ENCODE measurements at places on chromosomes 16 and 17.

- peak; percentile 92 for DNase-seq
Observed at GRCh38 chr17:50151041-50151936, 812 bp upstream of the PPP1R9B start.

GRCh38 chr16:54616610-54617009 is 314.1 kb upstream of the IRX5 start:
- DNase-seq = no peak

DNA sequence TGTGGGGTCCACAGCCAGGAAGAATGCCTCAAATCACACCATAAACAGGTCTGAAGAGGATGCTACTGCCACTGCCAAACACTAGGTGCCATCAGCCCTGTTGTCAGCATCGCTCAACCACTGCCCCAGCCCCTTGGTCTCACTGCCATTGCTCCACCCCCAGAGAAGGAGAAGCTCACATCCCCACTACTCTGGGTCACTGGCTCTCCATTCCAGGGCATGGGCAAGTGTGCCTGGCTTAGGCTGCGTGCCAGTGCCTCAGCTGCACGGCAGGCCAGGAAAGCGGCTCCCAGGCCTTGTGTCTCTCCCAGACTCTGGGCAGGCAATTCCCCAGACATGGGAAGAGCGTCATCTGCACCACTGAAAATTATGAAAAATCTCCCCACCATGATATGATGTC is 1.2 kb upstream of the IGSF6 start:
- peak; percentile 86 for DNase-seq

DNA sequence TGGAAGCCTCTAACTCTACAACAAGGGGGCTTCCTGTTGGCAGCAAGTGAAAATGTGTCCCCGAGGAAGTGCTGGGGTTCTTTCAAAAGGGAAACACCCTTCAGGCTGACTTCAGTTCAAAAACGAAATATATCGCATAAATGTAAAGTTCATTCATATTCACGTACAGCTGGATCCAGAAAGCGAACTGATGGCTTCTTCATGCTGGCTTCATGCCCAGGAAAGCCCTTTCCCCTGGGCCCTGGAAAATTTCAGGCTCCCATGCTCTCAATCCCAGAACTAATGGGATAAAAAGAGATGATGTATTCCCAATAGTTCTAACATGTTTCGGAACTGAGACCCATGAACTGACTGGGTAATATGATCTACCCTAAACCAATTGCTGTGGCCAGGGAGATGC is 104.7 kb upstream of the CDH13 start:
- no peak for DNase-seq

DNA sequence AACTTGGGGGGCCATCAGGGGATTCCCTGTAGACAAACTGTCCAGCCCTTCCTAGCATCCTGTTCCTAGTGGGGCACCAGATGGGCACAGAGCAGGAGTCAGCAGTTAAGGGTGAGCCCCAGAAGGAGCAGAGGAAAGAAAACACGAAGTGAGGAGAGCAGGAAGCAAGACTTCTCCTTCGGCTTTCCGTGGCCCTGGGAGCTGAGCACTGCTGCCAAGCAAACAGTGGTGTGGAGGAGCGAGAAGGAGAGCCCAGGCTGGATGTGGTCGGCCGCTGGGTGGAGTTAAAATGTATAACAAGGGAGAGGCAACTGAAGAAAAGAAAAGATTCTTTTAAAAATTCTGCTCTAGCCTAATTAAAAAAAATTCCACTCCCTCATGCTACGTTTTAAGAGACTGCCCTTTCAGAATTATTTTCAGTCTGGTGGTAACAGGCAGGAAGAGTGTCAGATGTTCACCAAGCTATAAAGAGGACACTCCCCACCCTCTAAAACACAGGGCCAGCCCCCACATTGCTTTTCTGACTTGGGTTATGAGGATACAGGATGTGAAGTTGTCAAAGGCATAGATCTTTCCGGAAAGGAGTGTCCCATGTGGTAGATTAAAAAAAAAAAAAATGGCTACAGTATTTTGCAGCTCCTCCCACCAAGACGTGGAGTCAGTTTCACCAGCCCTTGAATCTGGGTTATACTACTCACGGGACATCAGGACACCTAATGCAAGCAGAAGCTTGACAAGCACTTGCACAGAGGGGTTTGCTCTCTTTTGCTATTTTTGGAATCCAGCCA is 74.9 kb upstream of the ZFHX3 start:
- peak; percentile 67 for DNase-seq

GRCh38 chr16:4309102-4309832 is 6.6 kb upstream of the GLIS2 start:
- peak; percentile 30 for DNase-seq

DNA sequence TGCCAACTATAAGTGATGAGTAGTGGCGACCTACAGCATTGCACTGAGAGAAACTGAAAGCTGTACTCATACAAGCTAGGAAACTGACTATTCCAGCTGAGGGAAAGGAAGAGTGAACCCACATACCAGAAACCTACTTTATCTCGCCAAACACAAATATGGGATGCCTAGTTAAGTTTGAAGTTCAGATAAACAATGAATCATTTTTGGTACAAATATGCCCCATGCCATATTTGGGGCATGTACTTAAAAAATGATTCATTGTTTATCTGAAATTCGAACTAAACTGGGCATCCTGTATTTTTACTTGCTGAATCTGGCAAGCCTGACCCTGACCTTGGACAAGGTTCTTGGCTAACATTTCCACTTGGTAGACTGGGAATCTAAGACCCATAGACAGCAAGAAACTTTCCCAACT is 527.8 kb upstream of the PSMD7 start:
- DNase-seq = no peak

GRCh38 chr16:53224951-53225533 is 170.3 kb downstream of the CHD9 start:
- DNase-seq = peak; percentile 55

DNA sequence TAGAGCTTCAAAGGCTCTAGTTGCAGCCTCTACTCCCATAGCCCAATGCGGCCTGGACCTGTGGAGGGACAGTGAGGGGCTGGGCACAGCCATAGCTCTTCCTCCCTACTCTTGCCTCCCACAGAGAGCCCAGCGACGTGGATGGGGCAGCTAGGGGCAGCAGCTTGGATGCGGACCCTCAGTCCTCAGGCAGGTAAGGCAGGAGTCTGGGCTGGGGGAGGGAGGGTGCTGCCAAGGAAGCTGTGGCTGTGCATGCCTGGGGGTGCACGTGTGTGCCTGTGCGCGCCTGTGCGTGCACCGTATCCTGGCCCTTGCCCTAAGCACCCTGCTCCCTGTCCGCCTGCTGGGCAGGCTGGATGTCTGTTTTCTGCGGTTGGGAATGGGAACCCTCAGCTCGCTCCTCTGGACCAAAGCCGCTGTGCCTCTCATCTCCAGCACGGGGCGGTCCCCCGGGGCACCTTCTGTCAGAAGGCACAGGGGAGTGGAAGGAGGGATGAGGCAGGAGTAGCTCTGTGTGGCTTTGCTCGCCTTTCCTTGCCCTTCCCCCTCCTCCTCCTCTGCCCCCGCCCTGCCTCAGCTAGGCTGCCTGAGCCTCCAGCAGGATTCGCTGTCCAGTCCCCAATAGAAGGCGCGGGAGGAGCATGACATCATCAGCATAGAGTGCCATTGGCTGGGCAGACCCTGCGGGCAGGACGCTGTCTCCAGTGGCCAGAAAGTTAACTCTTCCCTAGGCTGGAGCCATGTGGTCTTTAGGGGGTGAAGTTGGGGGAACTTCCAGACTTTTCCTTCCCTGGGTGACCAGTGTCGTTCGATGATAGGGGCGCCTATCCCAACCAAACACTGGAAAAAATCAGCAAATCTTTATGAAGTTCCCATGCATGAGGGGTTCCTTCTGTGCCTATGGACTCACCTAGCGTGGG is 797 bp downstream of the PRCD start:
- DNase-seq = peak; percentile 87

GRCh38 chr16:73287859-73288405 is 240.0 kb upstream of the ZFHX3 start:
- DNase-seq = no peak

- DNase-seq = no peak
Observed at GRCh38 chr16:12009462-12009861, 32.9 kb downstream of the SNX29 start.

GRCh38 chr16:17397499-17397891 is 73.3 kb downstream of the XYLT1 start:
- DNase-seq = no peak

- DNase-seq = no peak
Observed at GRCh38 chr16:85284141-85284817, 172.0 kb upstream of the CIBAR2 start.

DNA sequence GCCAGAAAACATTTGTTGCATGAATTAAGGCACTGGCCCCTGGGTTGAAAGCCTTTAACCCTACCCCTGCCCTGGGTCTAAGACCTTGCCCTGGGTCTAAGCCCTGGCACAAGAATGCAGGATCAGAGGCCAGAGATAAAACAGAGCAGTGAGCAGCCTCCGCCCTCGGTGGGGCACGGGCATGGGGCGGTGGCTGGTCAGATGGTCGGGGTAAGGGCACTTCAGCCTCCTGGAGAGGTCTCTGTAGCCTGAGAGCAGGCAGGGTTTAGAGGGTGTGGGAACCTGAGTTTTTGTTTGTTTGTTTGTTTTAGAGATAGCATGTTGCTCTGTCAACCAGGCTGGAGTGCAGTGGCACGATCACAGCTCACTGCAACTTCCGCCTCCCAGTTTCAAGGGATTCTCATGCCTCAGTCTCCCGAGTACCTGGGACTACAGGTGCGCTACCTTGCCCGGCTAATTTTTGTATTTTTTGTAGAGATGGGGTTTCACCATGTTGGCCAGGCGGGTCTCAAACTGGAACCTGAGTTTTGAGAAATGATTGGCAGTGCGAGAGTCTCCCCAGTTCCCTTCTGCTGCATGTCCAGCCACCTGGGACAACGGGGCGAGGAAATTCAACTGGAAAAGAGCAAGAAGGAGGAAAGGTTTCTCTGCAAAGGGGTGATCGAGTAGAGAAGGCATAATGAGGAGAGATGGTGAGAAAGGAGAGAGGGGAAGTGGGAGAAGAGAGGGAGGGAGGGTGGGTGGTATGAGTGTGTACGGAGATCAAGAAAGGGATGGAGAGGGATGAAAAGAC is 27.7 kb downstream of the TNS4 start:
- DNase-seq = no peak

DNA sequence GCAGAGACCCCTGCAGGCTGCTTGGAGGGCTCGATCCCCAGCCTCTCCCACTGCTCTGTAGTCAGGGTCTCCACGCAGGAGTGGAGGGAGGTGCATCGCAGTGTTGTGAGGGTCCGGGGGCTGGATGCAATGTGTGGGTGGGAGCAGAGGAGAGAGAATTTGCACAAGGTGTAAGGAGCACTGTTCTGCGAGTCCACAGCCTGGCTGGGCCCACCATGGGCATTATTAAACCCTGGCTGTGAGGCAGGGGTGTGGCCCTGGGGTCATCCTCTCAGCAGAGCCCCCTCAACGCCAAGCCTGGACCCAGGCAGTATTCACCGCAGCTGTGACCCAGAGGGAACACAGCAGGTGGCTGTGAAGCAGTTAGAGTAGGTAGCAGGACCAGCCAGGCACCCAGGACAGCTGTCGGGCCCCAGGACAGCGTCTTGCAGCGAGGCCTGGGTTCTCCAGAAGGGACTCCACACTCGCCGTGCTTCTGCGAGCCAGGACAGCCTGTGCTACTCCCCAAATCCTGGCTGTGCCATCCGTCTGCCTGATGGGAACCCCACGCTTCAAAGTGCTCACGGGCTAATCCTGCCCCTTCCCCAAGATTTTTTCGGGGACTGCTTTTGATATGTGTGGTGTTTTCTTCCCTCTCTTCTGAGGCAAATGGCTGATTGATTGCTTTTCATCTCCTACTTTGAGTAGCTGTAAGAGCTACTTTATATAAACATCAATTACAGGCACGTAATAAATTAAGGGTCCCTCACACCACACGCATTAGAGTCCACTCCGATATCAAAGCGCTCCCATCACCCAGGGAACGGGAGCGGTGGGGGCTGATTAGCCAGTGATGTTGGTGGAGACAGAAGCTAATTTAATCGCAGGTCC is 100.9 kb upstream of the GSE1 start:
- no peak for DNase-seq

- DNase-seq = peak; percentile 63
Observed at GRCh38 chr17:19873346-19873745, 5.6 kb upstream of the ULK2 start.

DNA sequence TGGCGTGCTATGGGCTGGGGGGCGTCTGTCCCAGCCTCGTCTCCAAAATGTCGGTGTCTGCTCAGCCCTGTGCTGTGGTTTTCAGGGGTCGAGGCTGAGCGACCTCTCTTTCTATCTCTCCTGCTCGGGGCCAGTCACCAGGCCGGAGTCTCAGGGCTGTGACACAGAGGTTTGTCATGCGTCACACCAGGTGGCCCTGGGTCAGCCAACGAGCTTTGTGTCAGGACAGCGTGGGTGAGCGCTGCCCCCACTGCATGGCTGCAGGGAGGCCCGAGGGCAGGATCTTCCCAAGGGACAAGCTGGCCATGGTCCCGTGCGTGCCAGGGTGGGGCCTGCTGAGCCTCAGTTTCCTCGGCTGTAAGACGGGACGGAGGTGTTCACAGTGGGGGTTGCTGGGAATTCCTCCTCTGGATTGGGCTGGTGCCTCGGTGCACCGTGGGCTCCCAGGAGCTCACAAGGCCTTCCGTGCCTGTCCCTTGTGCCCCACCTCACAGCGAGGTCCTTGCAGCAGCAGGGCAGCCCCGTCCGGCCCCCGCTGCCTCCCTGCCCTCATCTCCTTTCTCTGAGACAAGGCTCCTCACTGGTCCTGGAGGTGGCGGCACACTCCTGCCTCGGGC is 50.5 kb downstream of the CBFA2T3 start:
- no peak for DNase-seq

- DNase-seq = no peak
Observed at GRCh38 chr17:10305398-10305797, 67.4 kb downstream of the MYH13 start.

GRCh38 chr16:50244504-50245416 is 21.6 kb upstream of the ADCY7 start:
- no peak for DNase-seq

- DNase-seq = no peak
Observed at GRCh38 chr16:745739-746138, 4.9 kb upstream of the CIAO3 start.

DNA sequence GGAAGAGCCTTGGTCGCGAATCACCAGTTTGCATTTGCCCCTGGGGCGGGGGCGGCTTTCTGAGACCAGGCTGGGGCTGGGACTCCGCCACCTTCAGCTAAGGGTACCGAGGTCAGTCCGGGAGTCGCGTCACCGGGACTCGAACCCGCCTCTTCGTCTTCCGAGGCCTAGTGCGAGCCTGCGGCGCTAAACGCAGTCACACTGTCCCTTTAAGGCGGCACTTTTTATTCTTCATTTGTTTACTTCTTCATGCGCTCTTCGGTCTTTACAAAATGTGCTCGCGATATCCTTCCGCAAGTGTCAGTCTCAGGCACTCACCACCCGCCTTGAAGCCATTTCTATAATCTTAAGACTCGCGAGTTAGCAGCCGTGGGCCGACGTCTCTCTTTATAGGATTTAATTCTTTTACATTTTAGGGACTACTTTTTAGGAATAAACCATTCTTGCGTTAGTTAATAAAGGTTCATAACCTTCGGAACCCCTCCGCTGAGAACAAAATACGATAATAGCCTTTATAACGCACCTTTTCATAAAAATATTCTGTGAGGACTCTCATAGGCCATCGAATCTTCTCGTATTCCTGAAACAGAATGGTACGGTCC is 593 bp upstream of the HEXIM1 start:
- peak; percentile 91 for DNase-seq

GRCh38 chr16:9980981-9981380 is 201.2 kb downstream of the GRIN2A start:
- DNase-seq = no peak
